ENCODE measurements at places on chromosomes 11 and 22.

- no peak for DNase-seq
Observed at GRCh38 chr11:35742707-35743454, 80.3 kb downstream of the TRIM44 start.

DNA sequence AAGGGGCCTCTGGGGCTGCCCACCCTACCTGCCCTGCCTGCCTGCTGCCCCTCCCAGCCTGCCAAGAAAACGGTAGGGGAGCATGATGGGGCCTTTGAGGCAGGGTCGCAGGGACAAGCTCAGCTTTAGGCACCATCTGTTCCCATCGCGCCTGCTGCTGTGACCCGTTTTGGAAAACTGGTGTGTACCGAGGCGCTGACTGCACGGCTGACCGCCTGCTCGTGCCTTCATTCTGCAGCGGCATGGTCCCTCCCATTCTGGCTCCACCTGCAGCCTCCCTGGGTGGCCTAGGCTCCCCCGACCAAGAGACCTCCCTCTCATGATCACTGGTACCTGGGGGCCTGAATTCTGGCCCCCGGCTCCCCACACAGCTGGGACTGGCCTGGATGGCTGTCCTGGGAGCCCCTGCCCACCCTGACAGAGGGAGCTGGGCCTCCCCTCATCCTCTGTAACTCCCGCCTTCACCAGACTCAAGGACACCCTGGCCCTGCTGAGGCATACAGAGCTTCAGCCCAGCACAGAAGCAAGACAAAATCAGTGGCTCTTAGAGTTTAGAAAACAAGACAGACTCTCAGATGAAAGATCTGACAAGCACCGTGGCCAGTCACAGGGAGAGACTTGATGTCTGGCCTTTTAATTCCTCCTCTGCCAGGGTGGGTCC is 6.5 kb upstream of the MYRF start:
- no peak for DNase-seq

GRCh38 chr22:30408388-30409102 is 11.7 kb downstream of the SEC14L2 start:
- no peak for DNase-seq

- no peak for DNase-seq
Observed at GRCh38 chr22:30822216-30823014, 127.7 kb downstream of the OSBP2 start.

DNA sequence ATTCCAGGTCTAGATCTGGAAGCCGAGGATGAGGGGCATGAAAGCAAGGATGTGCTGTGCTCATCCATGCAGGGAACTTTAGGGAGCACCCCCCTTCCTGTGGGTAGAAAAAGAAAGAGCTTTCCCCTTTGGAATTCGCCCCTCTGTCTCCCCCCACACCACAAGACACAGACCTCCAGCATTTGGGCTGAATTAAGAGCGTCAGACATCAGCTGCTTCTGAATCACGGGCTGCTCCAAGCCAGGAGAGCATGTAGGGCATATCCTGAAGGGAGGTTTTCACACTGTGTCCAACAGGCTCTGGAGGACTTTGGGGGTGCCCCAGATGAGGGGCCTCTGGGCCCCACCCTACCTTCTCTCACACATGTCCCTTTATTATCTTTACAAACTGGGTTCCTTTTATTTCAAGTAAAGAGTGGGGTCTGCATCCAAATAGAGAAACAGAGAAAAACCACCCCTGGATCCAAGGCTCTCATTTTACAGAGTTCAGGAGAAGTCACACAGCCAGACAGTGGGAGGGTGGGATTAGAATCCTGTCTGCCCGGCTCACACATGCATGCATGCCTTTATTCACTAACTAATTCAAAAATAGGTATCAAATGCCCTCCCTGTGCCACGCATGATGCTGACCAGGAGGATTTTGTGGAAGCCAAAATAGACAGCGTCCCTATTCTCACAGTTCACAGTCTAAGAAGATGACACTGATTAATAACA is 52.8 kb downstream of the LRRC32 start:
- no peak for DNase-seq

GRCh38 chr22:46869831-46870441 is 107.5 kb downstream of the TBC1D22A start:
- DNase-seq, result no peak

GRCh38 chr11:23455321-23455891 is 595.1 kb upstream of the CCDC179 start:
- no peak for DNase-seq

GRCh38 chr11:10221342-10221741 is 72.7 kb downstream of the SBF2 start:
- no peak for DNase-seq

DNA sequence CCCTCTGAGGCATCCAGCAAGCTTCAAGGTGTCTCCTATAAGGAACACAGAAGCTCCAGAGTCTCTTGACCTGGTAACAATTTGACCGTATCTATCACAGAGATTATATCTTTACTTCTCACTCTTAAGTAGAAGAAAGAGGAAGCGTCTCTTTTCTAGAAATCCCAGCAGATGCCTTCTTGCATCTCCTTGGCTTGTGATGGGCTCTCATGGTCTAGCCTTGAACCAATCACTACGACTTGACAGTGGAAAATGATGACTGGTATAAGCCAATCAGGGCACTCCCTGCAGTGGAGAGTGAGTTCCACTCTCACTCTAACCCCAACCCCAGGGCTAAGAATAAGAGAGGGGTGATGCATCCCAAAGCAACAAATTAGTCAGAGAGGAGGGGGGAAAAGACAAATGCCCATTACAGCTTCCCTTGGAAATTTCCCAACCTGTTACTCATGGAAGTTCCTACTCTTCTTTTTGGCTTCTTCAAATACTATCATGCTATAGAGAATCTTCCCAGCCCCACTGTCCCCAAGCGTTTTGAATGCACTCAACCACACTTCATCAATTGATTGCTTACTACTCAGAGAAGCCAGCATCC is 293.5 kb downstream of the MN1 start:
- no peak for DNase-seq

DNA sequence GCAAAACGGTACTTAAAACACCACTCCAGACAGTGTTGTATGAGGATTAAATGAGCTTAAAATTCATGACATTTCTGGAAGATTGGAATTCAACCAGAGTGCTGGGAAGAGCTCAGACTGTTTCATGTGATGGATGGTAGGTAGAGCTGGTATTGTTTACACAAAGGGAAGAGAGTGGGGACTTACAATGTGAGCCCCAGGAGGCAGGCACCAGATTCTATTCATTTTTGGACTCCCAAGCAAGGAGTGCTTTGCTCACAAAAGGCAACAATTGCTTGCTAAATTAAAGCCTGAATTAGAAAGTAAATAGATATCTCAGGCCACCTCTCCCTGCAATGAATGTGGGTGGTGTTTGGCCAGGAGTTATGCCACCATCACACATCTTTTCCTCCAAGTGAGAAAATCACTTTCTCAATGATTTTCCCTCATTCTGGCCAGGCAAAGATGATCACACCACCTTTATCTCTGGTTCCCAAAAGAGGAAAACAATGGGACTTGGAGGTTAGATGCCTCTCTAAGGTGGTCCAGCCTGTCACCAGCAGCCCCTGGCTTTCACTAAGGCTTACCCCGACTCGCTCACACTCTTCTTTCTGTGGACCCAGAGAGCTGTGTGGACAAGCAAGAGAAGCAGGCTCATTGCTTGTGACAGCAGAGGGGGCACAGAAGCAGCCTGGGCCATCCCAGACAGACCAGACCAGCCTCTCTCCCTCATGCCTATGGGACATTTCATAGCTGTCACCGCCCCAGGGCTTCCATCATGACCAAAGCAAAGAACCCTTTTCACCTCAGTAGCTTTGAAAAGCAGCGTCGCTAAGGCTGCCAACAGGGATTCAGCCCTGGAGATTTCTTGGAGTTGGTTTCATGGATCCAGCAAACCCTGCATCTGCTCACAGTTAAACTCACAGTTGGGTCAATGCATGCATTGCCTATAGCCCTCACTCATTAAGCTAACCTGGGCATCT is 63.5 kb upstream of the DRD2 start:
- no peak for DNase-seq

DNA sequence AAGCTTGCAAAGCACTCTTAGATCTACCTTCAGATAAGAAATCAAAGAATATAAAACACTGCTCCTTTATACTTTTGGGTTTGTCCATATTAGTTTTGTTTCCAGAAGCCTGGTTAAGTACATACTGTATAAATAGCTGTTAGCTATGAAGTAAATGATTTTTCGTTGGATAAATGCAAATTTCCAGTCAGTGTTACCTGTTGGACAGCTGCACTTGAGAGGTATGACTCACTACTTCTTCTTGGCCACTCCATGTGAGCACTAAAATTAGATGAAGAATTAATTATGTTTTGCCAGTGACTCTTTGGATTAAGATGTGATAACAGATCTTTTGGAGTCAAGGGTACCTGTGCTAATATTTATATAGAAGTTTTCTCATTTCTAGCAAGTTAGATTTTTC is 9.5 kb upstream of the TSG101 start:
- no peak for DNase-seq

DNA sequence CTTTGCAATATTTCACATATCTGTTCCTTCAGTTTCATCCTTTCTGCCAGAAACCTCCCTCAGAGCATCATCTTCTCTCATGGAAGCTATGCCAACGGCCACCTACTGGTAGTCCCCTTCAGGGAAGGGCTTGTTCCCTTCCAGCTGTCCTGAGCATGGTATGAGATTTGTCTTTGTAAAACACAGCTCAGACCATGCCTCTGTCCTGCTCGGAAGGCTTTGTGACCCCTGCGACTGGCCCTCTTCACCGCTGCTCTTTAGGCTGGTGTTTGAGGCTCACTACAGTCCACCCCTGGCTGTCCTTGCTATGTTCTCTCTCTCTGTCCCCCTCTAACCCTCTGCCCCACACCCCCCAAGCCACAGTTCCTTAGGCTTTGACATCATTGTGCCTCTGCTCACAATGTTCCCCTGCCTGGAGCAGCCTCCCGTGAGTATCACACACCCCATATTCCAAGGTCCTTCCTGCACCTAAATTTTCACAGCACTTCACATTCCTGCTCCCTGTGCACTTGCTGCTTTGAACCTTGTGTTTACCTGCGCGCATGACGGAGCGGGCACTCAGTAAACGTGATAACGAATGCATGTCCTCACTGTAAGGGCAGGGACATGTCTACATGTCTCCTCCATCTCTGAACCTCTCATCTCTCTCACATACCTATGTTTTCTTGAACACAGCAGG is 24.0 kb upstream of the ACER3 start:
- no peak for DNase-seq

DNA sequence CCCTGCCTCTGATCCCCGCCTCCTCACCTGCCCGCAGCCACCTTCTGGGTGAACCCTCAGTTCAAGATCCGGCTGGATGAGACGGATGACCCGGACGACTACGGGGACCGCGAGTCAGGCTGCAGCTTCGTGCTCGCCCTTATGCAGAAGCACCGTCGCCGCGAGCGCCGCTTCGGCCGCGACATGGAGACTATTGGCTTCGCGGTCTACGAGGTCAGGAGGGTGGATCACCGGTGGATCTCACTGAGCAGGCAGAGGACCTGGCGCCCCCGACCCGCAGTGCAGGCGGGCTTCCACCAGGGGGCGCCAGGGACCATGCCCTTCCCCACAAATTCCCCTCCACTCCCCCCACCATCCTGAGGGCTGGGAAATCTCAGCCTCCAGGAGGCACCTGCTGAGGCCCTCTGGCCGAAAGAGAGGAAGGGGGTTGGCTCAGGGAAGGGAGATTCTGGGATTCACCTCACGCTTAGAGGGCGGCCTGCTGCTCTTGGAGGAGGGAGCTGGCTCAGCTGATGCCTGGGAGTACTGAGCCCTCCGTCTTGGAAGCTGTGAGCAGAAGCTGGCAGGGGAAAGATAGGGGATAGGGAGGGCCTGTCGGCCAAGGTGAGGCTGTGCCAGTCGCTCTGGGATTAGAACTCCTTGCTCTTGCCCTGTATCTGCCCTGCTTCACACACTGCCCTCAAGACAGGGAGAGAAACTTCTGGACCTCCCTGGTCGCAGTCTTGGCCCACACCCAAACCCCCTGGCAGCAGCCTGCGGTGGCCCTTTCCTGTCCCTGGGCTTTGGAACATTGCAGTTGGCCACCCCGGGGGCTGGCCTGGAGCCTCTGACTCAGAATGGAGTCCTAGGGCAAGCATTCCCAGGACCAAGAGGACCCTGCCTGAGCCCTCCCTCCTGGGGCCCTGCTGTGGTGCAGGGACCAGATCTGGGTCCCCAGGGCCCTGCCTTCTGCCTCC is 23.2 kb downstream of the CAPN1 start:
- no peak for DNase-seq

DNA sequence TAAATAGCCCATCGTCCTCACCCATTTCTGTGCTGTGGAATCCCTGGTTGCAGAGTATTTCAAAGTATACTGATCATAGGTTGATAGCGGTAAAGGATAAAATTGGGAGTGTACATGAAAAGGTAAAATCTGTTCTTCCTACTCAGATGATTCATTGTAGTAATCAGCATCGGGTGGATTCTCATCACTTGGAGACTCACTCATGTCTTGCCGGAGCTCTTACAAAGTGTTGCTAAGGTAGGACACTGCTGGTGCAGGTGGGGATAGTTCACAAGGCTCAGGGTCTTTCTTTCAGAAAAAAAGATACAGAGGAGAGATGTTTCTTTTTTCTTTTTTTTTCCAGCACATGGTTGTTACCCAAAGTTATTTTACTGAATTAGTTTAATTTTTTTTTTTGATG is 84.8 kb downstream of the MTNR1B start:
- DNase-seq, result no peak

Measured in CD4-positive, alpha-beta T cell (primary cell).